Activated T-cell treated with anti-CD3 and anti-CD28 coated beads for 1 hour (primary cell): ENCODE measurements at places on chromosomes 2 and 18.

DNA sequence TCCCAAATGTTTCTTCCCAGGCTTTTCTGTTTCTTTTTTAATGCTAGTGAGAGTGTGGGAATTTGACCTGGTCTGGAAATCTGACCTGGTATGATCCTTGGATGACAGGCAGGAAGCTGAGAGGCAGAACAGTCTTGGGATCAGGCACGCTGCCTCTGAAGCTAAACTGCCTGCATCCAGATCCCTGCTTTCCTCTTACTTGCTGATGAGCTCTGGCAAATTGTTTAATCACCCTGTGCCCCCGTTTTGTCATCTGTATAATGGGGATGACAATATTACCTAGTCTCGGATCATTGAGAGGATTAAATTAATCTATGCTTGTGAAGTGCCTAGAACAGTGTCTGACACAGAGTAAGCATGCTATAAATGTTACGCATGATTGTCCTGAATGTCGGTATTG lies 3.3 kb downstream of the KLHL23 start:
- no peak for DNase-seq

DNA sequence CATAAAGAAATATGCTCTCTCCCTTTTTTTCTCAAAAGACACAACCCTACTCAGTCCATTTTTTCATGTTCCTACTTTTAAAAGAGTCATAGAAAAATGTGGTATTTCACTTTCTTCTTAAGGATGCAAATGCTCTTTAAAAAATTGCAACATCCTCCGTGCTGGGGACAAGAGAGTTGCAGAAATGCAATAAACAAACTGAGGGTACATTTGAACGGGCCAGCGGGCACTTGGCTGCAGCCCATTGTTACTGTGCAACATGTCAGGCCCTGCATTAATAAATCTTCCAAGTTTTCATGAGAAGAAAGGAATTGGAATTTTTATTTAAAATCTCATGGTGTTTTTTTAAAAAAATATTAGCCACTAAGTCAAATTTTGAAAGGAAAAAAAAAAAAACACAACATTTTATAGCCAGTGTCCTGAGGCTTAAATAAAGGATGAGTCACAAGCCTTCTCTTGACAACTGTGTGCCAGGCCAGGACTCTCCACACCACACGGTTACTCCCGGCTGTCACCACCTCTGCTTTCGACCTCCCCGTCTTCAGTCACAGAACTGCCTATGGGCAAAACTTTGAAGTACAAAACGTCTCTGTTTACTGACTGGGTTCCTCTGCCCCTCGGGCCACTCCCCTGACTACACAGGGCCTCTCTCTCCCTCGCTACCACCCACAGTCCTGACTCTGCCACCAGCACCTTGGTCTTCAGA lies 57.5 kb upstream of the MFF start:
- no peak for DNase-seq

DNA sequence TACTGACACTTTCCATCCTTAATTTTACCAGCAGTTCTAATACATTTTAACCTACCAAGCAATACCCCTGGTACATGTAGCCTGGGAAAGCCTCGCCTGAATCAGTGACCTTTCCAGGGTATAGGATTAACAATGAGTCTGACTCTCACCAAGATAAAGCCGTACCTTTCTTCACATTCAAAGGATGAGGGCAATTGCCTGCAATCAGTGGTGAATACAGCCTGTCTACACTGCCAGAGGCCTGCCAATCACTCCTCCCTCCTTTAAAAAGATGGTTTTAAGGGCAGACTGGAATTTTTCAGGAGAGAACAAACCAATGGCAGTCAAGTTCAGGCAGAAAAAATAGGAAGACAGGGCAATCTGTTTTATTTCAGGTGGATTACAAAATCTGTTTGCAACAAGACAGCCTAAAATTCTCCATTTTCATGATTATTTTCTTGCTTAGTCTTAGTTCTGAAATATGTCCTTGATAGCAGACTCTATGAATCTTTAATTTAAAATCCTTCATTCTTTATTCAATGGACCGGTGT lies 4.8 kb downstream of the EPHA4 start:
- DNase-seq, result no peak

GRCh38 chr2:227614740-227615139 lies at the start of gene SCYGR3:
Gene SCYGR3, minus strand, starts transcription at chr2:227614840. Its CDS starts 0 bp downstream, at chr2:227614840.
- no peak for DNase-seq

GRCh38 chr2:148614322-148615049 lies 30.1 kb upstream of the EPC2 start:
- no peak for DNase-seq

GRCh38 chr18:45165871-45166270 lies 449.4 kb upstream of the SLC14A2 start:
- no peak for DNase-seq

DNA sequence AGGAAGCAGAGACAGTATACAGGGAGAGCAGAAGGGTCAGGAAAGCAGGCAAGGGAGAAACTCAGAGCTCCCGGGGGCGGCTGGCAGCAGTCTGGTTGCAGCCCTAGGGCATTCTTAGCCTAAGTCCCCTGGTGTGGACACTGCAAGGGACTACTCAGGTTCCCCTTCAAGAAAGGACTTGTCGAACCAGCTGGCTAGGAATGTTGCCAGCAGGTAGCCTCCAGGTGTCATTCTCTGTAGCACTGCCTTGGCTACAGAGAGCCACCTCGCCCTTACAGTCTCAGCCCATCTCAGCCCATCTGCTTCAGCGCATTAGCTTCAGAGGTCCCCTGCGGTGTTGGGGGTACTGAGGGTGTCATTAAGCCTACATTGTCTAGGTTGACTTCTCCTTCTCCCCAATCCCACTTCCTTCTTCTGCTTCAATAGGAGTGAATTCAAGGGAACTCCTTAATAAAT lies 11.3 kb upstream of the TMSB10 start:
- no peak for DNase-seq

GRCh38 chr2:40666398-40666797 lies 214.5 kb upstream of the SLC8A1 start:
- DNase-seq, result no peak

GRCh38 chr18:55069497-55069896 lies 110.2 kb upstream of the CCDC68 start:
- DNase-seq, result no peak

DNA sequence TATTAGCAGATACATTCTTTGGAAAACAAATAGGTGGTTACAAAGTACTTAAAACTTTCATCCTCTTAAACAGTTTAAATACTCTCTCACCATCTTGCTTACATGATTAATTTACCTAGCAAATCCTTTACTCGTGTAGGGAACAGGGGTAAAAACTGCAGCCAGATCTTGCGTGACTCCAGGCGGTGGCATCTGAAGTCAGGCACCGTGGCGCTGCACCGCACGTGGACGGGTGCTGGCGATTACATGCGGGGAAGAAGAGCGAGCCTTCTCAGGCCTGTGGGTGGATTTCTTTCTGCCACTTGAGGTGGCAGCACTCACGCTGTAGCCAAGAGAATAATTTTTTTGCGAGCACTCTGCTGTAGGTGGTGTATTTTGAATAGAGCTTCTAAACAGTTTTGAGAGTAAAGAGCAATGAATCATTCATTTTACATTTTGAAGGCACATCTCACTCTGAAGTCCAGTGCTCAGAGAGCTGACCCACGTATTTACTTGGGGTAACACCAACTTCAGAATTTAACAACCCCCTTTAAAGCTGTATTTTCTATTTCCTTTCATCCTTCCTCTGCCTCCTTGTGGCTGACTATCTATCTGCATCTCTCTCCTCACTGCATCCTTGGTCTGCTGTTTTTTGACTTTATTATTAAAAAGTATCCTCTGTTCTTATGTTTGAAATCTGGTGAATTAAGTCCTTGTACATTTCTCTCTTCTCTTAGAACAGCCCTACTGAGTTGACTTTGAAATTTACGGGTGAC lies 68.9 kb downstream of the EPAS1 start:
- DNase-seq, result no peak

- no peak for DNase-seq
Observed at GRCh38 chr2:108604196-108604595, 69.9 kb downstream of the LIMS1 start.

DNA sequence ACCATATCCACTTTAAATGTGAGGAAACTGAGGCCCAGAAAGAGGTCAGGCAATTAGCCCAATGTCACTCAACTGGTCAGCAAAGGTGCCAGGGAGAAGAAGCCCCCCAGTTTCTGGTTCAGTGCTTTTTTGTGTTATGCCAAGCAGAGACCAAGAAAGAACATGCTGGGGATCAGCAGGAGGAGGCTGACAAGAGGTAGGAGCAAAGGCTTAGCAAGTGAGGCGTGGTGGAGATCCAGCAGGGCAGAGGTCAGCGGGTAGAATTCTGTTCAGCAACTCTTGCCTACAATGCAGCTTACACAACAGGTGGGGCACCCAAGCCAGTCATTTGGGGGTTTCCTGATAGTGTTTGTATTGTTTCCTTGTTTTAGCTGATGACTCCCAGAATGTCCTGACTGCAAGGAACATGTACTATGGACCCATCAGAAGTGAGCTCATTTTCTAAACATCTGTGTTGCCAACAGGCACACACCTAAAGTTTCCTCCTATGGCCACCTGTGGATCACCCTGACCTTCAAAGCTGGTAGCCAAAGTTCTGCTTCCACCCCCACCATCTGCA lies 28.2 kb downstream of the LPIN2 start:
- no peak for DNase-seq

GRCh38 chr2:106782681-106783080 lies 103.3 kb downstream of the ST6GAL2 start:
- no peak for DNase-seq

DNA sequence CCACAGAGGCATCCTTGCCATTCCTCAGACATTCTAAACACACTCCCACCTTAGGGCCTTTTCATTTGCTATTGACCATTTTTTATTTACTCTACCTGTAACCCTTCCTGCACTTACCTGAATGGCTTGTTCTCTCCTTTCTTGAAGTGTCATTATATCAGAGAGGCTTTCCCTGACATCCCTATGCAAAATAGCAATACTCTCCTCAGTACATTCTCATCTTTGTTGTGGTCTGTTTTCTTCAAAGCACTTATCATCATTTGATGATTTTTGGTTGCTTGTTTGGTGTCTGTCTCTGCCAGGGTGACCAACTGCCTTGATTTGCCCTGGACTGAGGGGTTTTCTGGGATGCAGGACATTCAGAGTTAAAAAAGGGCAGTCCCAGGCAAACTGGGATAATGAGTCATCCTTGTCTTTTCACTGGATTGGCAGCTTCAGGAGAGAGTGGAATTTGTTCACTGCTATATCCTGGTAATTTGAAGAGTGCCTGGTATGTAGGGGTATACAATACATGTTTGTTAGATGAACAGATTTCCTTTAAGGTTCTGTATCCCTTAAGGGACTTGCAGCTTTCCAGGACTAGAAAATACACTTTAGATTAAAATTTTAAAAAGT lies 102.4 kb downstream of the BABAM2 start:
- DNase-seq, result no peak

DNA sequence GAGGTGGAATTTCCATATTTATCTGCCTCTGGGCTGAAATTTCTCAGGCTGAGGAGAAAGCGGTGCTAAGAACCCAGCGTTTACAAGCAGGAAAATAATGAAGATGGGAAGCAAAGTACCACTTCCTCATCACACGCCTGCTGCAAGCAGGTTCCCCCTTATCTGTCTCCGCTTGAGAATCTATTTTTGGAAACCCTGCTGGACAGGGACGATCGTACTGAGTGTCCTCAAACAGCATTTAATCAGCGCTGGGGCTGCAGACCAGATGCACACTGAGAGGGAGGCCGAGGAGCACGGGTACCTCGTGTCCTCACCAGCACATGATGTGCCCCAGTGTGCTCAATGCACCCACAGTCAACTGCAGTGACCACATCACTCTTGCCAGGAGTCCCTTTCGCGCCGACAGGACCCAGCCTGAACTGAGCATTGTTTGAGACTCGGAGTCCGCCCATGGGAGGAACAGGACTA lies 160.4 kb downstream of the HDAC4 start:
- DNase-seq, result no peak

- DNase-seq, result no peak
Observed at GRCh38 chr18:10995550-10995949, 153.8 kb downstream of the PIEZO2 start.

DNA sequence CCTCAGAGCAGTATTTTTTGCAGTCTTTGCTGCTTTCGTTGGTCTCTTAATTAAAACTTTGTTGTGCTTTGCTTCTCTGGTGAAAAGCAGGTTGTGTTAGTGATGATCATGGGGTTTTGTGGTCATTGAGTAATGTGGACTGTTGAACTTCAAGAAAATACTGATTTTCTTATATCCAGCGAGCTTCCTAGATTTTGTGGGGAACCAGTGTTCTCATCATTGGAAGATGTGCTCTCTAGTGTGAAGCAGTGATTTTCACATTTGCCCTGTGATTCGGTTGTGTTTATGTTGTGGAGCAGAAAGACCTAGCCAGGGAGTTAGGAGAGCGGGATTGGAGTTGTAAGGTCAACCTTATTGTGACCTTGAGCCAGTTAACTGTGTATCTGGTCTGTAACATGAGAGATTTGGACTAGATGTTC lies 12.4 kb downstream of the ASAP2 start:
- no peak for DNase-seq

- no peak for DNase-seq
Observed at GRCh38 chr2:56770490-56770889, 586.7 kb downstream of the CCDC85A start.

DNA sequence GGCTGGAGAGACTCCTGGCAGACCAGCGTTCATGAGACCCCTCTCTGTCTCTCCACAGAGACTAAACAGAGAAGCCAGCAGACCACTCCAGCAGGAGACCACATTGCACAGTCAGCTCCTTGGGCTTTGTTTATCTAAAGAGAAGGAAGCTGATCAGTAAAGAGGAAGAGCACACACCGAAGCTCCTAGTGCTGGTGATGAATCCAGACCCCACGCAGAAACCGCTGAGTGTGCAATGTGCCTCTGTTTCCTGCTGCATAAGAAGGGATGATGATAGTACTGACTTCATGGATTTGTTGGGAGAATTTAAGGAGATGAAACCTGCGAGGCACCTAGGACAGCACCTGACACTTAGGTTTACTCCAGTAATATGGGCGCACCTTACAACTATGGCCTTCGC lies 544.1 kb upstream of the ID2 start:
- no peak for DNase-seq

GRCh38 chr2:10171006-10171800 lies 48.7 kb downstream of the RRM2 start:
- DNase-seq, result no peak

GRCh38 chr2:45895241-45895861 lies 243.9 kb downstream of the PRKCE start:
- no peak for DNase-seq

- no peak for DNase-seq
Observed at GRCh38 chr18:31101183-31102024, 817 bp downstream of the DSC2 start.

DNA sequence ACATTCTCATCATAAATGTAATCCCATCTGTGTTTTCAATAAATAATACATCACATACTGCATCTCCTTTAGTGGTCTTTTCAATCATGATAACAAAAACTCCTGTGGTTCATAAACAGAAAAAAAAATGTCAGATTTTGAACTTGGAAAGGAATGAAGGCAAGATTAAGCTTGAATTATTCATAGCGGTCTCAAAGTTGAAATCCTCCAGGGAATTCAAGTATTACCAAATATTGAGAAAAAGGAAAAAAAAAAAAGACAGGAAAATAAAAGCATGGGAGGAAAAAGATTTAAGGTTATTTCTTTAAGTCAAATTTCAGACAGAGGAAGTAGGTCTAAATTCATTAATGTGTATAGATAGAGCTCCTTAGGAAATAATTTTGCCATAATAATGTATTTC lies 92.1 kb downstream of the COLEC12 start:
- no peak for DNase-seq
